ENCODE measurements at places on chromosomes 5 and 9.

DNA sequence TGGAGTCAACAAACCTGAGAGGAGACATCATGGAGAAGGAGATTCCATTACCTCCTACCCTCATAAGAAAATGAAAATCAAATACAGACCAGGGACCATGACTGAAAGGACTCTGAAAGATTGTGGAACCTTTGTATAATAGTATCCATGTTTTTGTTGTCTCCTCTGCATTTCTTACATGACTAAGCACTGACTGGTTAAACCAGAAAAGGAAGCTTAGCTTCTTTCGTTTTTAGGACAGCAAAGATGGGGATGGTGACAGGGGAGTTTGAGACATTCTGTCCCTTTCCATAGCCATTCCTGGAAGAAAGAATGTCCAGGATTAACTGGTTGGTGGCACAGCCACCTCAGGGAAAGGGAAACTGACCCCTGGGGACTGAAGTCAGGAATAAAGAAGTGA lies 22.2 kb downstream of the ITGA1 start:
- peak; percentile 34 for DNase-seq

DNA sequence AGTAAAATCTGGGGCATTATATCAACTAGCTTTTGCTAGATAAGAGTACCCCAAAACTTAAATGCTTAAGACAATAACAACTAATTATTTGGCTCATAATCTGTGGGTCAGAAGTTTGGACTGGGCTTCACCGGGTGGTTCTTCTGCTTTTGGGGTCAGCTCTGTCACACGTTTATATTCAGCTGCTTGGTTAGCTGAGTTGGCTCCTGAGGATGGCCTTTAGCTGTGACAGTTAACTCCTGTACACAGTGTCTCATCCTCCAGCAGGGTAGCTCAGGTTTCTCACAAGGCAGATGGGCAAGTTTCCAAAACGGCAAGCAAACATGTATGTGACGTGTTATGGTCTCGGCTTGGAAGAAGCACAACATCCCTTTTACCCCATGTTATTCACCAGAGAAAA lies 488.2 kb downstream of the TLE4 start:
- no peak for DNase-seq

GRCh38 chr5:143707806-143708205 lies 104.2 kb upstream of the HMHB1 start:
- DNase-seq = no peak

DNA sequence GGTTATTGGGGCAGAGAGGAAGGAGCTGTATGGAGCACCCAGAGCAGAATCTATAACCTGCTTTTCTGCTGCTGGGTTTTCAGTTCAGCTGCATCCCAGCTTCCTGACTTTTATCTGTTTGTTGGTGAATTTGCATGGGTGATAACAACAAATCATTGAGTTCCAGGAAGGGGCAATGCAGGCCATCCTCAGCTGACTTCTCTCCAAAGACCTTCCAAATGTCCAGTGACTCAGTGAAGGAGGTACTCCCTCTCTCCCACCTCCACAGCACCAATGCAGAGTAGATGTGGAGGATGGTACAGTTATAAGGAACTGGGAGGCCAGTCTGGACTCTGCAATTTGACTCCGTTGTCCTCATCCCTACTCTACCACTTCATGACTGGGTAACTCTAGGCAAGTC lies 1.6 kb upstream of the TXN start:
- no peak for DNase-seq

- no peak for DNase-seq
Measured at GRCh38 chr5:130111746-130112145, 207.5 kb downstream of the CHSY3 start.

- no peak for DNase-seq
Measured at GRCh38 chr5:114185274-114185673, 176.6 kb upstream of the KCNN2 start.

DNA sequence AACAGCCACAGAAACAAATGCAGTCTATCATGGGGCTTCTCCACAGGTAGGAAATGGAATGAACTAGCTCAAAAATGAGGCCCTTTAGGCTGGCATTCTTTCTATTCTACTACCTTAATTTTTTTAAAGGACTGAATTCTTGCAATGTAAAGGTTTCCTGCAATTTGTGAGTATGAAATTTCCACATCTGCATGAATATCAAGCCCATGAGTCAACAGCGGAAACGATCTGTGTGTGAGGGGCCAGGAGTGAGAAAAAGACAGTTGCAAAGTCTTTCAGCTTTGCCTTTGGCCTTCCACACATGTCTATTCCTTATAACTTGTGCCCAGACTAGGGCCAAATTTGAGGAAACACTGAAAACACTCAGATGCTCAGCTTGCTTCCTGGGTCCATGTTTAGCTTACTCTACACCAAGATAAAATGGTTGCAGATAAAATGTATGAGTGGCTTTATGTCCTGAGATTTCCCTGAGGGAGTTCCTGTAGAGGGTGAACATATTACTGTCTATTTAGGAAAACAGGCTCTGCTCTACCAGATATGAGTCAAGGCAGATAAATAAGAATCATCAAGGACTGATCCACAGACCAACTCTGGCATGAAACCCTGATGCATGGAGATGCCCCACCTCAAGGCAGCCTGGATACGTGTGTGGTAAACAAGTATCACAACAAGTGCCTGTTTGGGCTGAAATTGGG lies 46.5 kb downstream of the RETREG1 start:
- no peak for DNase-seq

DNA sequence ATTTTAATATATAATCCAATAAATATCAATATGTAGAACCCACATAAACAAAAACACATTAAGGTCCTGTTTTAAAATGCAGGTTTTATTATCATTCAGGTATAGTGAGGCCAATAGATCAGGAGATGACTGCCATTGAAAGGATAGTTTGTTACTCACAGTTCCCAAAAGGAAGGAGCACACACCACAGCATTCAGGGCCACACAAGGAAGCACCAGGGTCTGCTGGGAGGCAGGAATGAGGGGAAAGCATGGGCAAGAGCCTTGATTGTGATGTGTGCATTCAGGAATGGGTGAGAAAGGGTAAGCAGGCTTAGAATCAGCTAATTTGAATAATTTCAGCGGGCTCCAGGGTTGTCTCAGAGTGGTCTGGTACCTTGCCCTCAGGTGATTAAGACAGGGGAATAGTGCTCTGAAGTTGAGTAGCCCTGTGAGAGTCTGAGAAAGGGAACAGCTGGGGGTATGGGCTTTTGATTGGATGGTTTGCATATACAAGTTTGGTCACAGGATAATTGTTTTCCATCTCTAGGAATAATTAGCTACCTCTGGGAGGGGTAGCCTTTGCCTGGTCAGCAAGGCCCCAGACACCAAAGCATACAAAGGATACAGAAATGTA lies 19.8 kb upstream of the OTULIN start:
- DNase-seq = no peak

DNA sequence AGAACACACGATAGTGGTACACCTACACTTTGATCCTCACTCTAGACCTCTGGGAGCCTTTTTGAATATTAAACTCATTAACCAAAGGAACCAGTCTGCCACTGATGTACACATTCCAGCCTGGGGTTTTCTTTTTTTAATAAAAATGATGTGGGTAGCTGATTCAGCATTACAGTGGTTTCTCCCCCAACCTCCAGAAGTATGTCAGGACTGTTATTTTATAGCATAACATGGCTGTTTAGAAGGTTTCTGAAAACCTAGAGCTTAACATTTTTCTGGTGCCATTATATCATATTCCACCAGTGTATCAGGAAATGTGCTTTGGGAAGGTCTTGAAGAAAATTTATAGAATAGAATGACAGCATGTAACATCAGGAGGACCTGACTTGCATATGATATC lies 540.9 kb upstream of the WWC1 start:
- no peak for DNase-seq

GRCh38 chr5:177601577-177602457 lies 1.9 kb downstream of the B4GALT7 start:
- DNase-seq = no peak

GRCh38 chr5:113340537-113340936 lies 94.3 kb downstream of the TSSK1B start:
- no peak for DNase-seq

DNA sequence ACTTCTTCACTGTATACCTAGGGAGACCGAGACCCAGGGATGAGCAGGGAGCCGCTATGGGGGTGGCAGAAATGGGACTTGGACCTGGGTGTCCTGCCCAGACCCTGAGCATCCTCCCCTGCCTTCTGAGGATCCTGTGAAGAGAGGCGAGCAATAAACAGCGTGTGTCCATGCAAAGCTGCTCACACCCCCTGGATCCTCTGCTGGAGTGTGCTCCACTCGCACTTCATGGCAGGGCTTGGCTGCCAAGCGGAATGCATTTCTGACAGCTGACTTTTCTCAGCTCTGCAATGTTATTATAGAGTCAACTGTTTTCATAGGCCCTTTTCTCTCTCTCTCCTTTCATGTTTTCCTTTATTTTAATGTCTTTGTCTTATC lies 31.0 kb upstream of the ALDH1B1 start:
- no peak for DNase-seq

DNA sequence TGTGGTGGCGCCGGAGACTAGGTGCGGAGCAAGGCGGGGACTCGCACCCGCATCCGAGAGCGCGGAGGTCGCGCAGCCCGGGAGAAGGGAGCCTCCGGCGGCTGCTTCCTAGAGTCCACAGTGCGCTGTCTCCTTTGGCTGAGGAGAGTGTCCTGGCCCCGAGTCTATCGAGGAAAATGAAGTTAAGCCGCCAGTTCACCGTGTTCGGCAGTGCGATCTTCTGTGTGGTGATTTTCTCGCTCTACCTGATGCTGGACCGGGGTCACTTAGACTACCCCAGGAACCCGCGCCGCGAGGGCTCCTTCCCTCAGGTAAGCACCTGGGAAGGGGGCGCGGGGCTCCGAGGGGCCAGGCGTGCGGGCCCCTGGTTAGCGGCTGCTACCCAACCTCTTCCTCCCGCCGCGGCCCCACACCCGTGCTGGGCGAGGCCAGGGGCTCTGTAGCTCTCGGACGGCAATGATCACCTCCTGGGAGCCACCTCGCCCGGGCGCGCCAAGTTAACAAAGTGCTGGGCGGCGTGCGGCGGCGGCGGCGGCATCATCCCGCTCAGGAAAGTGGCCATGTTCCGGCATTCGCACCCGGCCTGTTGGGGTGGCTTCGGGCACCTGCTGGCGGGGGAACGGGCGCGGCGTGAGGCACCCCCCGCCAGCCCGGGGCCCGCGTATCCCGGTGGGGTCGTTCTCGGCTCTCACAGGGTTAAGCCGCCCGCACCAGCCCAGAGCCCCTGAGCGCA lies 681 bp downstream of the MAN2A1 start:
- DNase-seq = peak; percentile 41

DNA sequence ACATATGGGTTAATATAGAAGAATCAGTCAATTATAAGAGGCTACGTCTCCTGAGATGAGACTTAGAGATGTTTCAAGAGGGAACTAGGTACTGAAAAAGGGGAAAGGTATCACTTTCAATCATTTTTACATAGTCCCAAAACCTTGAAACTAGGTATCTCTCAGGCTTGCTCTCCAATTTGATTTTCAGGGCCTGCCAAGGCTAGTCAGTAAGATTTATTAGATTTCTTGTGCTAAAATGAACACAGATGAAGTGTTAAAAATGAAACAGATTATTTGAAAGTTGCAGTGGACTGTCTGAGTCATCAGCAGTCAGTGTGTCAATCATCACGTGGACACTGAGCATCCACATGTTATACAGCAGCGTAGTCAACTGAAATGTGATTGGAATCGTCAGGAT lies 591.1 kb downstream of the DTWD2 start:
- no peak for DNase-seq

DNA sequence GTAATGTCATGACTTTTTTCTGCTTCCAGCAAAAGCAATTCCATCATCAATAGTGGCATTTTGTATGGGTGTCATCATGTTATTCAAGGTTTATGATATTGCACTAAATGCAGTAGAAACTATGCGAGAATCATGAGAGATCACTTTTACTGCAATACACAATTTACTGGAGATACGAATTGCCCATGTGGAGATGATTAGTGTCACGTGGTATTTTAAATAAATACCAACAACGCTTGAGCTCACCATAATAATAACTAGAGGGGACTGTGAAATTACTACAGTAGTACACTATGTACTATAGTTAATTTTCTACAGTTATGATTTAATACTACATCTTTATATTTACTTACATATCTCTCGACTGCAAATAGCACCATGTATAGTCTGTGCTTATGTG lies 49.7 kb downstream of the FAM174A start:
- DNase-seq = no peak

DNA sequence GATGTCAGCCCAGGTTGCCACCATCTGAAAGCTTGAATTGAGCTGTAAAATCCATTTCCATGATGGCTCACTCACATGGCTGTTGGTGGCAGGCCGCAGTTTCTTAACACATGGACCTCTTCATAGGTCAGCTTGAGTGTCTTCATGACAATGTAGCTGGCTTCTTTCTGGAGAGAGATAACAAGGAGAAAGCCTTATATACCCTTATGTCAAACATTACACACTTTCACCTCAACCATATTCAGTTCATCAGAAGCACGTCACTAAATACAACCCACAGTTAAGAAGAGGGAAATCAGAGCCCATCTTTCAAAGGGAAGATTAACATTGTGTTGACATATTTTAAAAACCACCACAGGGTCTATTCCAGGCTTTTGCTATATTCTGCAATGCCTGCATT lies 604.4 kb downstream of the PRELID2 start:
- no peak for DNase-seq

GRCh38 chr5:174741352-174741751 lies 17.0 kb downstream of the MSX2 start:
- DNase-seq = no peak

GRCh38 chr5:142552107-142552506 lies 133.8 kb downstream of the FGF1 start:
- DNase-seq = no peak

DNA sequence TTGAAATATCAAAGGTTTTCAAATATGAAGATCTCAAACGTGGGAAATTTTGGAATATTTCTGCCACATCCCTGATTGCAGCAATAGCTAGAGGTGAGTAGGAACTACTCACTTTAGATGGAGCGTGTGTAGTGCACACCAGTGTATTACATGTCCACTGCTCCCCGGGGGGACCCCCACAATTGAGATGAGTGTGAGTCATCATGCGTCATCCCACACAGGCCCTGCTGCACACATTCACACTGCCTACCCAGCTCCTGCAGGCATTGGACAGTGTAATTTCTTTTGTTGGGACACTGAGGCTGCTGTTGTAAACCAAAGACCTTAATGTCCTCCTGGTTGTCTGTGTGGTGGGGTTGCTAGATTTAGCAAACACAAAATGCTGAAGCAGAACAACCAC lies 280.0 kb downstream of the GAS1 start:
- no peak for DNase-seq

DNA sequence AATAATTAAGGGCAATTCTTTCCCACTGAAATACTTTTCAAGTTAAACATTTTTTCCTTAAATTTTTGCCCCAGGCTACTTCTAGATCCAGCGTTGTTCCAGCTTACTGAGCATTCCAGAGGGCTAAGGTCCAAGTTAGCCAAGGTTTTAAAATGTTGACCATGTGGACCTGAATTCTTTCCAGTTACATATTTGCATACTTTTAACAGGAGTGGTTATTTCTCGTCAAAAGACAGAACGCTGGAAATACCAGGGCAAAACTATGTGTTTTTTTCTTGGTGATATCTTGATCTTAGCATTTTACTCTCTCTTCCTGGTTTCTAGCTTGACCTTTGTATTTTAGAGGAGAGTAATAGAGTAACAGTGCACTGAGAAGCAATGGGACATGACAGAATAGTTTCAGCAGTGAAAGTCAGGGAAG lies 32.8 kb downstream of the TMC1 start:
- peak; percentile 47 for DNase-seq

- no peak for DNase-seq
Measured at GRCh38 chr5:170865622-170866021, 3.8 kb downstream of the RANBP17 start.

GRCh38 chr9:69357030-69357775 lies 32.2 kb downstream of the ENTREP1 start:
- no peak for DNase-seq

GRCh38 chr5:177367981-177368868 lies 10.5 kb downstream of the RGS14 start:
- no peak for DNase-seq

- DNase-seq = no peak
Measured at GRCh38 chr9:110170357-110171257, 37.4 kb downstream of the C9orf152 start.

Data from kidney glomerular epithelial cell (primary cell).